ENCODE measurements at places on chromosomes 16 and 17.

- DNase-seq, result no peak
These were observed 25.2 kb downstream of the SREBF1 start for GRCh38 chr17:17811381-17812210.

DNA sequence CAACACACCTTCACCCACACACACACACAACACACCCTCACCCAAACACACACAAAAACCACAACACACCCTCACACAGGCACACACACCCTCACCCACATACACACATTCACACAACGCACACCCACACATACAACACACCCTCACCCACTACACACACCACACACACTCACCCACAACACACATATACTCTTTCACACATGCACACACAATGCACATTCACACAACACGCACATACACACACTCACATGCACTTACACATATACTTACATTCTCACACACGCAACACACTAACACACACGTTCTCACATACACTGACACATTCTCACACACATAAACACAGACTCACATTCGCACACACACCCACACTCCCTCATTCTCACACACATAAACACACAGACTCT lies 3.8 kb downstream of the ASGR1 start:
- DNase-seq, result no peak

- DNase-seq, result no peak
These were observed 225.2 kb downstream of the CHD9NB start for GRCh38 chr16:52827456-52827855.

DNA sequence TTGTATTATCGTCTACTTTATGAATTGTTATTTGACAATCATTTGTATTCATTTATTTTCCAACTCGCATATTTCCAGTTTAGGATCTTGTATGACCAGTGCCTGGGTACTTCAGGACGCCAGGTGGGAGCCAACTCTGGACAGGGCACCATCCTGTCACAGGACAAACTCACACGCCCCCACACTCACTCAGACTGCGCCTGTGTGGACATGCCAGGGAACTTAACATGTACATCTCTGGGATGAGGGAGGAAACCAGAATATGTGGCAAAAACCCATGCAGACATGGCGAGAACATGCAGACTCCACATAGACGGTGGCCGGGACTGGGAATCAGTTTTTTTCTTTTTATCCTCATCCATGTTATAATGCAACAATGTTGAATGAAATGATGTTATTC lies 68.5 kb downstream of the CLEC16A start:
- no peak for DNase-seq

DNA sequence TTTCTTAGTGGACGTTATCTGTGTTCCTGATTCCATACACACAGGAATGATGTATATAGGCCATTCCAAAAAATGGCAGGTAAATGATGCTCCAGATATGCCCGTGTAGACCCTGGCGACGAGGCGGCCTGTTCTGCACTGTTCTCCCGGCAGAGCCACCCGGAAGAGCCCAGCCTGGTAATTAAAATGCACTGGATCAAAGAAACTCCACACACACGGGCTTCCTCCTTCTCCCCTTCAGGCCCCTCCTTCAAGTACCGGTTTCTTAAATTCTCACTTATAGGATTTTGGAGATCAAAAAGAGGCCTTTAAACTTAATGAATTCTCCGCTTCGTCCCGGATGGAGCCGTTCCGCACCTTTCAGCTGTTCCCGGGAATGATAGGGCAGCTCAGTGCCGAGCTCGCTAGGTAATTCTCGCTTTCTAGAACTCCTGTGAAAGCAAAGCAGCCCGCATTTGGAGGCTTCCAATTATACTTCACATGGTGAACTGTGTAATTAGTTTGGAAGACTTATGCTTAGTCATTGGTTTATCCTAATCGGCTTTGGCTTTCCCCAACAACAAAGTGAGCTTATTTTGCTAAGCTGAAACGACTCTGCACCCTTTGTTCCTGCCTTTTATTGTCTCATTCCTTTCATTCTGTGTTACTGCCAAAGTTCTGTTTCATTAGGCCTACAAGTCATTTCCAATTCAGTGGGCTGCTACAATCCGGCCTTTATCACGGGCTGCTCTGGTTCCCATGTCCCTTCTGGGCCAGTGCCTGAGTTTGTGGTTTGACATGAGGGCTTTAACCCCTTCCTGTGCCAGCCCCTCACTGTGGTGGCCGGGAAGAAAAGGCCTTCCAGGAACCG lies 150.0 kb downstream of the MSI2 start:
- no peak for DNase-seq

DNA sequence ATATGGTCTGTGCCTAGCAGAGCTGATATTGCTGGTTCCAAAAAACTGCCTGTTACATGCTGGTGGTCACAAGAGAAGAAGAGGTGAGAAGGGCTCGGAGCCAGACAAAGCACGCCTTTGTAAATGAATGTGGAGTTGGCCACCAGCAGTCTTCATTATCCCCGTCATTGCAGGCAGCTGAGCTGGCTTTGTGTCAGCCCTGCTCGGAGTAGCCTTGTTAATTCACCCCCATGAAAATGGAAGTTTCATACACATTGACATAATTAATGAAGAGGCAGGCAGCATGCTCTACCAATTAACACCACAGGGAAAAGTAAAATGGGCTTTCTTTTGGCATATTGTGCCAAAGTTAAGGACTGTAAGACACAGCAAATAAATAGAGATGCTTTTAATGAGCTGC lies 113.7 kb upstream of the RBFOX1 start:
- no peak for DNase-seq
